M059J (cell line): ENCODE measurements at places on chromosomes 3 and 15. TPM values are rescaled to one million over a fixed set of nuclear protein-coding genes. Genes with fewer than 3 reads are reported as not detected.

DNA sequence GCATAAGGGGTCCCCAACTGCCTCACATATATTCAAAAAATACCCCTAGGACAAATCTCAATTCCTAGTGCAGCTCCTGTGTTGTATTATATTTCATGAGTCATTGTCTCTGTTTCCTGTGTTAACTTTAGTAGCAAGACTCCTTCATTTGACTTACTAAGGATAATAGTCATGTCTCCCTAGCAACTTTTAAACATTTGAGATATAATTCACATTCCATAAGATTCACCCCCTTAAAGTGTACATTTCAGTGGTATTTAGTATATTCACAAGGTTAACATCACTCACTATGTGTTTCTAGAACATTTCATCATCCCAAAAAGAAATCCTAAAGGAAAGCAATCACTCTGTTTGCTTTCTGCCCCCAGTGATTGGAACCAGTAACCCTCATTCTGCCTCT is 121.3 kb upstream of the WNT7A start:
- DNase-seq = peak; percentile 4

DNA sequence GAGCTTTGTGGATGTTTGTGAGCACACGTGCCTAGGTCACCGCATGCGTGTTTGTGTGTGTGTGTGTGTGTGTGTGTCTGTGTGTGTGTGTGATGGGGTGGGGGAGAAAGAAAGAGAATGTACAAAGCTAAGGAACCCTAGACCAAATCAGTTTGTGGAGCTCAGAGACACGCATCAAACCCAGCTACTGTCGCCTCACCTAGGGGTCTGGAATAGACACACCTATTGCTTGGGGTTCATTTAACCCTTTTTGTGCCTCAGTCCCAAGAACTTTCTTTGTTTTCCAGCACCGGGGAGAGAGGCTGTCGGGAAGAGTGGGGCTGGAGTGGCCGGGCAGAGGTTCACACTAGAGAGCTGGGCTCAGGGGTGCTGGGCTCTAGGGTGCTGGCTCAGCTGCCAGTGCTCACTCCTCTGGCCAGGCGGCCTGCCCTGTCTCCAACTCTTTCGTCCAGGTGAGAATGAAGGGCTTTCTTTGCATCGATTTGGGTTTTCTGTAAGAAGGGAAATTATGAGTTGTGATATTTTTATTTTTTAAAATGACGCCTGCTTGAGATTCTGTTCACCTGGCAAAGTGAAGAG is 221.6 kb downstream of the MEIS2 start:
- no peak for DNase-seq

TMCO5A gene
- total RNA-seq = not detected in 2 replicates

LMAN1L gene
- not detected in 2 replicates for total RNA-seq

CPN2 gene
- total RNA-seq = not detected in 2 replicates

DNA sequence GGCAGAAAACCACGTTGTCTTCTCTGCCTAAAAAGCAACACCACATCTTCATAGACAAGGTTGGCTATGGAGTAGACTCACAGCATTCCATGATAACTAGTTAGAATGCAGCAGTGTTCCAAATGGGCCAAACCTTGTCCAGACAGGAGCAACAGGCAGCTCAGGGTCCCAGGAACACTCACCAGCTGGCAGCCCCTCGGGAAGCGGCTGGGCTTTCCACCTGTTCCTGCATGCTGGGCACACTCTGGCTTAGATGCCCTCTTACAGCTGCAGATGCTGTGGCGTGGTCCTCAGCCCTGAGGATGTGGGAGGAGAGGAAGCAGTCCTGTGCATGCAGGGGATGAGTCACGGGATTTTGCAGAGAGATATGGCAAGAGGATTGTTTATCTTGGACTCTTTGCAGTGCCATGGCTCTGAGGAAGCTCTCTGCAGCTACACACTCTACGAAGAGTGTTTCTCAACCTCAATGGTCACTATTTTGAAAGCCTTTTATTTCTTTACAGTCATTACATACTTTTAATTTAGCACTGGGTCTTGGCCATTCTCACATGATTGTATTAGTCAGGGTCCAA is 11.3 kb downstream of the NRROS start:
- peak; percentile 97 for DNase-seq

- no peak for DNase-seq
These were observed 81.8 kb upstream of the MRPS22 start for GRCh38 chr3:139261754-139262586.

DNA sequence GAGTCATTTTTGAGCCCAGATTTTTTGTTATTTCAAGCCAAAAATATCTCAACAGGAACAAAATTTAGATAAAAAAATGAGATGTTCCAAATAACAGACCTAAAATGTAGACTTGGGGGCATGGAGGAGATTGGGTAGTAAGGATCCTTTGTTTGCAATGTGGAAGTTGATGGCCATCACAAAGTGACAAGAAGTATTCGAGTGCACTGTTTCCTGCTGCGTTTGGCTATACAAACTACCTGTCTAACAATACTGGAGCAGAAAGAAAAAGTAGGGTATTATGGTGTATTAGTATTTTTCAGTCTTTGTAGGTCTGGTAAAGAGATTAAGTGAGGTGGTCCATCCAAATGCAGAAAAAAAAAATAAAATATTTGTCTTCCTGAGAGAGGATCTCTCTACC is 284.2 kb downstream of the C3orf38 start:
- no peak for DNase-seq
